ENCODE measurements at places on chromosomes 2 and 18. TPM values are rescaled to one million over a fixed set of nuclear protein-coding genes. Genes with fewer than 3 reads are reported as not detected.

The ATRAID gene
- 173 TPM for total RNA-seq

The WBP1 gene
- 66.5 TPM for total RNA-seq

The PSMD14 gene
- total RNA-seq, result 71.0 TPM

The OLA1 gene
- 89.6 TPM for total RNA-seq

The CIB4 gene
- not detected for total RNA-seq

Data from hepatocyte (in vitro differentiated cells).